ENCODE measurements at places on chromosomes 7 and 10.

- no peak for DNase-seq
Measured at GRCh38 chr10:125734823-125735222, 15.3 kb downstream of the EDRF1 start.

DNA sequence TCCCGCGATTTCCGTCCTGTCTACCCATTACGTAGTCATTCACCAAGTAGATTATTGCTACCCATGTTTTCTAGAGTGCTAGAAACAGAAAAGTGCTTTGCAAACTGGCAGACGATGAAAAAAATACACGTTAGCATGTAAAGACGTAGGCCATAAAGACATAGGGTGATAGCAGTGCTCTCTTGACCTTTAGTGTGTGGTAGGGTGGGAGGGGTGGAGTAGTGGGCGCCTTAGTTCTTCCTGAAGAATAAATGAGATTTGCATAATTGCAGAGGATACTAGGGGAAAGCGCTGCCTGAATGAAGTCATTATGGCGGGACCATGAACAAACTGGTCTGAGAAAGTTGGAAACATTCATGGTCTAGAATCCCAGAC is 948 bp downstream of the ZNF485 start:
- DNase-seq = no peak

DNA sequence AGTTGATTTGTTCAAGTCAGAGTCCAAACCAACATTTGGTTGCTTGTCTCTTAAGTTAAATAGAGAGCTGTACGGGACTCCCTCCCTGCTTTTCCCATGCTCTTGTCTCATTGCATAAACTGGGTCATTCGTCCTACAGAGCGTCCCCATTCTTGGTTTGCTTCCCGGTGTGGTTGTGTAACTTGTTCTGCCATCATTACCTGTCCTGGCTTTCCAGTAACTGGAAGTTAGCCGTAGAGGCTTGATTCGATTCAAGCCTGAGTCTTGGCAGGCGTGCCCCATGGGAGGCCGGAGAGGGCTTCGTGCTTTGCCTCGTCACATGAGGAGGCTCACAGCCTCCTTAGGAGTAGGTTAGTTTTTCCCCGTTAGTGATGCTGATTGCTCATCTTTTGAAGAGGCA is 40.2 kb downstream of the FBH1 start:
- DNase-seq = no peak

GRCh38 chr10:110852947-110853346 is 18.8 kb upstream of the PDCD4 start:
- no peak for DNase-seq

GRCh38 chr7:44867073-44867995 is 18.0 kb downstream of the PURB start:
- DNase-seq = no peak

DNA sequence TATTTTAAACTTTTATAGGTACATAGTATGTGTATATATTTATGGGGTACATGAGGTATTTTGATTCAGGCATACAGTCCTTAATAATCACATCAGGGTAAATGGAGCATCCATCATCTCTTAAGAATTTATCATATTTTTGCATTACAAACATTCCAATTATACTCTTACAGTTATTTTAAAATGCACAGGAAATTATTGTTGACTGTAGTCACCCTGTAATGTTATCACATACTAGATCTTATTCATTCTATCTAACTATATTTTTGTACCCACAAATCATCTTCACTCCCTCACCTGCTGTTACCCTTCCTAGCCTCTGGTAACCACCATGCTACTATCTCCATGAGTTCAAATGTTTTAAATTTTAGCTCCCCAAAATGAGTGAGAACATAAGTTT is 56.3 kb upstream of the FAM3C start:
- DNase-seq = no peak

GRCh38 chr7:21352540-21353387 is 75.1 kb upstream of the SP4 start:
- DNase-seq = peak; percentile 42

DNA sequence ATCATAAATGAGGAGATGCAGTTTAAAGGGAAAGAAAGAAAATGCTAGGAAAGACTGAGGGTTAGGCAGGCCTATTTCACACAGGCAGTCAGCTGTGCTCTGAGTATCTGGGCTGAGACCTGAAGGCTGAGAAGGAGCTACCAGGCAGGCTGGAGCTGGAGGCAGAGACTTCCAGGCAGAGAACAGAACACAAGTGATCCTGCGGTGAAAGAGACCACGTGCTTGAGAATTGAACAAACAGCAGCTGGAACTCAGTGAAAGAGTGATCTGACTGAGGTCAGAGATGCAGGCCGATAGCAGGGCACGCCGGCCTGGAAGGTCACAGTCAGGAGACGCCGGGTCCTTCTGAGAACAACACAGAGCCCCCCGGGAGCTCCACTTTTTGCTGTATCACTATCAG is 147.8 kb downstream of the ADAM12 start:
- DNase-seq = no peak

GRCh38 chr10:11538834-11539190 is 72.6 kb downstream of the USP6NL start:
- no peak for DNase-seq
